ENCODE measurements at places on chromosomes 13 and 19. TPM values are rescaled to one million over a fixed set of nuclear protein-coding genes. Genes with fewer than 3 reads are reported as not detected.

The MAST1 gene
- total RNA-seq = 0.94 TPM

The ARRDC2 gene
- total RNA-seq = 151 TPM

The RNF225 gene
- 0.39 TPM for total RNA-seq

The PNMA8B gene
- total RNA-seq = not detected

The COL4A1 gene
- total RNA-seq = not detected

The ACP7 gene
- not detected for total RNA-seq

The CCDC8 gene
- total RNA-seq = not detected

The MLLT1 gene
- 35.6 TPM for total RNA-seq

The MTUS2 gene
- not detected for total RNA-seq

The POU4F1 gene
- 0.22 TPM for total RNA-seq

The URAD gene
- not detected for total RNA-seq

The LGI4 gene
- total RNA-seq = 0.64 TPM

The CEACAM6 gene
- total RNA-seq = not detected

The ZNF677 gene
- total RNA-seq = 4.3 TPM

The PROZ gene
- total RNA-seq = not detected

The CDC42EP5 gene
- not detected for total RNA-seq

The PRTN3 gene
- total RNA-seq = not detected

The STOML3 gene
- not detected for total RNA-seq

The SHD gene
- total RNA-seq = not detected

The MIA gene
- not detected for total RNA-seq

The ATG4D gene
- 62.4 TPM for total RNA-seq

The PSG1 gene
- 0.96 TPM for total RNA-seq

The ZNF443 gene
- total RNA-seq = 3.9 TPM

The POU2F2 gene
- 48.9 TPM for total RNA-seq

The RNF126 gene
- total RNA-seq = 124 TPM

The STK11 gene
- total RNA-seq = 71.4 TPM

The NPHS1 gene
- total RNA-seq = not detected

The ALKBH6 gene
- 35.8 TPM for total RNA-seq

The SHISA2 gene
- total RNA-seq = 1.7 TPM

The SLC15A1 gene
- not detected for total RNA-seq

The RFXAP gene
- total RNA-seq = 7.1 TPM

The TNFRSF19 gene
- 1.4 TPM for total RNA-seq

The KANK3 gene
- total RNA-seq = 4.4 TPM

The LGALS4 gene
- total RNA-seq = 2.1 TPM

The ZNF57 gene
- total RNA-seq = 3.0 TPM

The PNMA8A gene
- total RNA-seq = not detected

The OSCAR gene
- not detected for total RNA-seq

The MYPOP gene
- total RNA-seq = 8.7 TPM

The IGLON5 gene
- not detected for total RNA-seq

The MEDAG gene
- total RNA-seq = not detected

The C5AR1 gene
- 0.91 TPM for total RNA-seq

The SLAIN1 gene
- total RNA-seq = 27.7 TPM

The TSSK6 gene
- 6.2 TPM for total RNA-seq

The TMEM91 gene
- 12.4 TPM for total RNA-seq

The RASIP1 gene
- 0.22 TPM for total RNA-seq

The ZC3H13 gene
- 58.4 TPM for total RNA-seq

The SPIB gene
- total RNA-seq = not detected

The ZNF726 gene
- total RNA-seq = 4.4 TPM

The UNC13A gene
- total RNA-seq = not detected

The SLC10A2 gene
- not detected for total RNA-seq

The PSG6 gene
- total RNA-seq = 0.37 TPM

The FUZ gene
- total RNA-seq = 15.8 TPM

The GPATCH1 gene
- 9.6 TPM for total RNA-seq

The MIER2 gene
- total RNA-seq = 15.8 TPM

The PRODH2 gene
- not detected for total RNA-seq

The TMC4 gene
- 1.1 TPM for total RNA-seq

The RYR1 gene
- total RNA-seq = 4.9 TPM

The SYCN gene
- total RNA-seq = not detected

All from CD4-positive, CD25-positive, alpha-beta regulatory T cell (primary cell).